ENCODE measurements at places on chromosomes 3 and 15.

- no peak for DNase-seq
Observed at GRCh38 chr15:88664151-88664778, 25.4 kb downstream of the ISG20 start.

GRCh38 chr3:25056803-25057351 is 371.2 kb upstream of the RARB start:
- DNase-seq: no peak

DNA sequence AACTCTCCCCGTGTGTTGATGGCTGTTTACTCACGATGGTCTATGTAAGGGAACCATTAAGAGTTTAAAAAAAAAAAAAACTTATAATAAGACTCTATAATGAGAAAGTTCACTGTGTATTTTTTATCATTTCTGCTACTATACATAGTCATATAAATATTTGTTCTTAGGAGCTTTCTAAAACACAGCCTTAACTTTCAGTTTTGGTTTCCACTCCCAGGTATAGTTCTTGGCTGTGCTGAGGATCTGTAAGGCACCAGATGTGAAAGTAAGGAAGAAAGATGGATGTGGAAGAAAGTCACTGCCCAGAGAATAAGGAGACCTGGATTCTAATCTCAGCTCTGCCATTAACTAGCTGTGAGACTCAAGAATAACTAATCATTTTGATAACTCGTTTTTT is 101.9 kb upstream of the THBS1 start:
- DNase-seq: no peak

DNA sequence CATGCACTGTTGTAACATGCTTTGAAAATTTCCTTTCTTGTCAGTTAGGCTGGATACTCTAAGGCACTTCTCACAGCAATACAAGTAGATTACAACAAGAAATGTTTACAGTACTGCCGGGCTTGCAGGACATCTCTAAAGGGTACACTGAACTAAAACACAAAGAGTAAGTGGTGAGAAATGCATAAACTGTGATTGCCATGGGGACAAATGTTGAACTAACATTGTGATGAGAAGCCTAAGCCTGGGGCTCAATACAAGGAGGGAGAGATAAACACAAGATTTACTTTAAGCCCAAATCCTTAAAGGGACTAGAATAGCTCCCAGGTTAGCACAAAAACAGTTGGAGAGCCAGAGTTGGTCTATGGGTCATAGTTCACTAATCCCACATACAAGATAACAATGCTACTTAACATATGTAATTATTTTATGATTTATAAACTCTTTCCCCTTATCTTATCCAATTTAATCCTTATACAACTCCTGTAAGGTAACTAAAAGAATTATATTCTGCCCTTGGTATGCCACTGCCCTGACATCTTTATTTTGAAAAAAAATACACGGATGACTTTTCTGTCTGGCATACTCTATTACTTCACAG is 126.9 kb downstream of the THRB start:
- no peak for DNase-seq

GRCh38 chr15:31202953-31203352 is 101.4 kb upstream of the TRPM1 start:
- no peak for DNase-seq

GRCh38 chr3:22960105-22960984 is 242.8 kb upstream of the UBE2E2 start:
- no peak for DNase-seq

- DNase-seq: no peak
Observed at GRCh38 chr3:63960048-63960711, 48.0 kb upstream of the SCAANT1 start.

- no peak for DNase-seq
Observed at GRCh38 chr3:114557791-114558190, 264.0 kb downstream of the TIGIT start.

DNA sequence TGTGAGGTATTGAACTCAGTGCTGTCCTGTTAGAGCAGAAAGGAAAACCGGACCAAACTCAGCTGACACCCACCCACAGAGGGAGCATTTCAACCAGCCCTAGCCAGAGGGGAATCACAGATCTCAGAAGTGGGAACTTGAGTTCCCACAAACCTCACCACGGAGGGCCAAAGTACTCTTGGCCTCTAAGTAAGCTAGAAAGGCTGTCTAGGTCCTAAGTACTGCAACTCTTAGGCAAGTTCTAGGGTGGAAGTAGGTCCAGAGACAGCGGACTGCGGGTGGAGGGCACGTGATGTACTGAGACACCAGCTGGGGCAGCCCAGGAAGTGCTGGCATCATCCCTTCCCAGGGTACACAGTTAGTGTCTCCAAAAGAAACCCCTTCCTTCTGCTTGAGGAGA is 34.1 kb downstream of the EOMES start:
- DNase-seq: no peak

- DNase-seq: no peak
Observed at GRCh38 chr3:127593178-127593577, 2.6 kb upstream of the TPRA1 start.

DNA sequence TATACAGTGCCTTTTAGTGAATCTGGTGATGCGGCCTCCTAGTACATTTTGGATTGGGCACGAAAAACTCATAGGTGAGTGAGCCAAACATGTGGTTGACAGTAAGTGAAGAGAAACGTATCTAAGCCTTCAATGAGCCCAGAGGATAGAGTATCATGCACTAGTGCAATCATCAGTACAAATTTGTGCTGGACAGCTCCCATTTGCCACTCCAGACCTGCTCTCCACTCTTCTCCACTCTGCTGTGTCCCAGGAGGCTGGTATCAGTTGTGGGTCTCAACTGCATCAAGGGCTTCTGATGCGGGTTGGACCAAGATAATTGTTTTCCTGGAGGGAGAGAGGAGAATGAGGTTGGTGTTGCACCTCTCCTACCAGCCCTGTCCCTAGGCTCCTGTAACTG is 9.1 kb upstream of the RASGRF1 start:
- no peak for DNase-seq

- no peak for DNase-seq
Observed at GRCh38 chr3:111700054-111700453, 104.9 kb upstream of the ZBED2 start.

DNA sequence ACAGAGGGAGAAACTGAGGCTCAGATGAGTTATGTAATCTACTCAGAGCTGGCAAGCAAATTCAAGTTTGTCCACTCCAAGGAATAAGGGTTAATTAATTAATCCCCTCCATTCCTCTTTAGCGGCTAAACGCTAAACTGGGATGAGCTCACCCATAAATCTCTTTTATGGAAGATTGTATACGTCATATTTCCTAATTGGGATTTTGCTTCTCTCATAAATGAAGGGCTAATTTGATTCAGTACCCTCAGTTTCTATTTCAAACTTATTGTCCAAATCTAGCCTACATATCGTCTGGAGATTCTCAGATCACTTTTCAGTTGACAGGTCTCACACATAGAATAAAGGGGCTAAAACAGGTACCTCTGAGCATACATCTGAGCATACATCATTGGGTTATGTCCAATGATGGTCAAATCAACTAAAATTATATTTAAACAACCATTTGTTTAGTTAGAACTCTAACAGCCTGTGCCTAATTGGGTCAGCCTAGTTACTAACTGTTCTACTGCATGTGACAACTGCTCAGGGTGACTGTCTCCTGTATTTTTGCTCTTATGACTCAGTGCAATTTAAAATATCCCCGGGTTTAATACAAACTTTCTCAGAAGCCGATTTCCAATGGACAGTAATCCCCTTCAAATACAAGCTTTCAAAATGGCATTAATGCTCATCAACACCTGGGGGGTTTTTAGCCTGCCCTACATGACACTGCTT is 57.6 kb upstream of the PLXND1 start:
- no peak for DNase-seq

DNA sequence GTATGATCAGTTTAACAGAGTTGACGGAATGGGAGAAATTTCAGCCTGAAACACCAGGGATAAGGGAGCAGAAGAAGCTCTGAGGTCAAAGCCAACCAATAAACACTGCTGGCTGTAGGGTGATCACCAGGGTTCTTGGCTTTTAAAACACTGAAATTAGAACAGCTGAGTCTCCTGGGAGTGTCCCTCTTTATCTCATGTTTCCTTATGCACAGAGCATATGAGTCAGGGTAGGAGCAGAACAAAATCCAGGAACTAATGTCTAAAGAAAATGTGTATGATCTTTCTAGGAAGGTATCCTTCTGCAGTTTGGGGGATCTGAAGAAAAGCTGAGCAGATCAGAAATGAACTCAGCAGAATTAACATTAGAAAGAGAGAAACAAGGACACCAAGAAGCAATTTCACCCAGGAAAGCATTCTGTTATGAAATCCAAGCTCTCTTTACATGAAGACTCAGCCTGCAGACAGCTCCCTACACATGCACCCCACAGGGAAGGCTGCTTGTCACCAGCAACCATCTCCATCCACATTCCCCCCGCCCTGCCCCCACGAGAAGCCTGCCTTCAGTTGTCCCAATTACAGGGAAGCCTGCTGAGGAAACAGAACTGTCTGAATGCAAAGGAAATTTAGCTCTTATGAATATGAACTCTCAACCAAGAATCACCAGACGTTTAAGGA is 469.7 kb downstream of the PDCD6IP start:
- DNase-seq: no peak

DNA sequence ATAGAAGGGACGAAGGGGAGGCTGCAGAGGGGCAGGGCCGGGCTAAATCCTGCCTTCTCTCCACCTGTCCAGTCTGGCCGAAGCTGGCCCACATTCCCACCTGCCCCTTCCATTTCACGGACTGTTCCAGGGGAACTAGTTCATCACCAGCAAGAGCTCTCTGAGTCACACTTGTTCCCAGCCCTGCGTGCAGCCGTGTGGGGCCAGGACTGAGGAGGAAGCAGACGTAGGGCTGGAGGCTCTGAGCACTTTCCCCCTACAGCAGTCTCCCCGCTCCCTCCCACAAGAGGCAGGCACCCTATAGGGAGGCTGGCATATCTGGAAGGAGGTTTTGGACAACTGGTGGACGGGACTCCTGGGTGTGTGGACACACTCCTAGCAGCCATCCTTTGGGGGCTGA is 3.0 kb downstream of the ITIH4 start:
- DNase-seq: no peak

GRCh38 chr3:13132731-13133410 is 59.6 kb upstream of the IQSEC1 start:
- DNase-seq: no peak

GRCh38 chr3:187507266-187507665 is 139.1 kb downstream of the RTP4 start:
- DNase-seq: no peak

DNA sequence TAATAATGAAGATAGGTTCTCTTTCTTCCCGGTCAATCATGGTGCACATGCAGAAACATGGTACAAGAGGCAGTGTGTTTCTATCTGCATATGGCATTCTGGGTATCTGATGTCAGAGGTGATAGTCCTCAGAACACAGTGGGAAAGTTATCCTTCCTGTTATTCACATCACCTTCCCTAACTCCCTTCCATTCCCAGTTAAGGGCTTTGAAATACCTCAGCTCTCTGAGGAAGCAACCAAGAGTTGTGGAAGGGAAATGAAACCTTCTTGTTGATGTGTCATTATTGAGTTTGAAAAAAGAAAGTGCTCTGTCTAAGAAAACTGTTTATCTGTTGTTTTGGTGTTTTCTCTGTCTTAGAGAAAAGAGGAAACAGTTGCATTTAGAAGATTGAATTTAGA is 21.9 kb upstream of the P2RY13 start:
- no peak for DNase-seq

GRCh38 chr3:136772709-136773108 is 20.5 kb upstream of the STAG1 start:
- DNase-seq: no peak

DNA sequence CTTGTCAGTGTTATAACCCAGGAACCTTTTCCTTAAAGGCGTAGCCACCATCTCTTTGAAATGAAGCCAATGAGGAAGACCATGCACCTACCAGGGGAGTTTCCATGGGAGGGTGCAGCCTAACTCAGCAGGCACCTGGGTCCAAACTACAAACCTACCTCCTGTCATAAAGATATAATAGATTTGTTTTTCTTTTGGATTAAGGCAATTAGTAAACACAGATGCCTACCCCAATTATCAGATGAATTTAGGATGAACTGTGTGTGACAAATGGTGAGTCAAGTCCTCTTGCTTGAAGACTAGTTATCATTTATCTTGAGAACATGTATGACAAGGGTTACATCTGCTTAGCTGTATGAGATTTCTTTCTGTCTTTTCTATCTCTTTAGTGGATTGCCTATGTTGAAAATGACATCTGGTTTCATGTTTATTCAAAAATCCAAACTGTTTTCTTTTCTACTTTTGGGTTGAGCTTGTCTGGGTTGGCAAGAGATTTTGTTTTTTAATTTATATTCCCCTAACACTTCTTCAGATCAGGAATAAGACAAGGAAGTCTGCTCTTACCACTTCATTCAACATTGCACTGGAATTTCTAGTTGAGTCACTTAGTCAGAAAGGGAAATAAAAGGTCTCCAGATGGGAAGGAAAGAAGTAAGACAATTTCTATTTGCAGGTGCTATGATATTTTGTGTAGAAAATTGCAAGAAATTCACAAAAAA is 149.9 kb downstream of the NEK10 start:
- DNase-seq: no peak

- DNase-seq: no peak
Observed at GRCh38 chr3:25453619-25454004, 25.5 kb downstream of the RARB start.

DNA sequence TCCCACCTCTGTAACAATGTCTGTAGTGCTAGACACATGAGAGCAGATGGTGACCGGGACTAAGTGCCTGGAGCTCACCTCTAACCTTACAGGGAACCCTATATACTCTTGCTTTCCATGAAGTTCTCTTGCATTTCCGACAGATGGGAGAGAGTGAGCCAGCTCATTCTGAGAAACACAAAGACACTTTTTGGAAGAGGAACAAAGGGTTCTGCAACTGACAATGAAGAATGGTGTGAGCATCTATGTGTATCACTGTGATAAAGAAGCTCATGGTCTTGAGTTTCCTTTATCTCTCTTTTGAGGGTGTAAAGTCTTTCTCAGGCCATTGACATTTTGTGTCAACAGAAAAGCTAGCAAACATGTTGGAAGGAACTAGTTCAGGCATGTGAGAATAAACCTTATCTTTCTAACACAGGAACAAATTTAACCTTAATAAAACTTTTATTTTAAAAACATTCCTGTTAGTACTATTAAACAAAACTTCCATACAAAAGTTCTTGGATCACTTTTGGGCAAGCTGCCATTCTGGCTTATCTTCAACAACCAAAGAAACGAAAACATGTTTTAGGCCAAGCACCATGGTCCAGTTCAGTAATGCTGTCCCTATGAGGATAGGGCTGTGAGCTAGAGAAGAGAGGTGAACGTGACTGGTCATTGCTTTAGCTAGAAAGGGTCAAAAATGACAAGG is 142.7 kb downstream of the THRB start:
- DNase-seq: no peak

DNA sequence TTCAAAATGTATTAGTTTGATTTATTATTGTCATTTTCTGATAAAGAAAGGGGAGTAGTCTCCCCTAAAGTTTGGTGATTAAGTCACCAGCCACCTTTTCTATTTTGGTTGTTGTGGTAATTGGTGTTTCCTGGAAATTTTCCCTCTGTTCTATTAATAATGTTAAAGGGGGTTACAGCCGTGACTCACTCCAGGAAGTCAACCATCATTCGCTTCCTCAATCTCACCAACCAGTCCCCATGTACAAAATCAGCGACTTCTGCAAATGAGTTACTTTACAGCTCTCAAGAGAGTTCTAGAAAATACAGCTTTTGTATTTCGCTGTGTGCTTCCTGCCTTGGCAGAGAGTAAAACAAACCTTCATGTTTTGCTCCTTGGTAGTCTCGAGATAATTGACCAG is 285.1 kb downstream of the LPP start:
- no peak for DNase-seq

- DNase-seq: no peak
Observed at GRCh38 chr15:77818484-77819047, 185.9 kb upstream of the LINGO1 start.

Data from stimulated activated CD8-positive, alpha-beta memory T cell treated with anti-CD3 and anti-CD28 coated beads, Interleukin-4, amount 100 ng/mL, for 48 hours (primary cell).